Trophoblast cell (in vitro differentiated cells and primary cell): ENCODE measurements at places on chromosomes 7 and 10.
A peak's percentile ranks its signal among the peaks of the same experiment; 100 is the strongest.

DNA sequence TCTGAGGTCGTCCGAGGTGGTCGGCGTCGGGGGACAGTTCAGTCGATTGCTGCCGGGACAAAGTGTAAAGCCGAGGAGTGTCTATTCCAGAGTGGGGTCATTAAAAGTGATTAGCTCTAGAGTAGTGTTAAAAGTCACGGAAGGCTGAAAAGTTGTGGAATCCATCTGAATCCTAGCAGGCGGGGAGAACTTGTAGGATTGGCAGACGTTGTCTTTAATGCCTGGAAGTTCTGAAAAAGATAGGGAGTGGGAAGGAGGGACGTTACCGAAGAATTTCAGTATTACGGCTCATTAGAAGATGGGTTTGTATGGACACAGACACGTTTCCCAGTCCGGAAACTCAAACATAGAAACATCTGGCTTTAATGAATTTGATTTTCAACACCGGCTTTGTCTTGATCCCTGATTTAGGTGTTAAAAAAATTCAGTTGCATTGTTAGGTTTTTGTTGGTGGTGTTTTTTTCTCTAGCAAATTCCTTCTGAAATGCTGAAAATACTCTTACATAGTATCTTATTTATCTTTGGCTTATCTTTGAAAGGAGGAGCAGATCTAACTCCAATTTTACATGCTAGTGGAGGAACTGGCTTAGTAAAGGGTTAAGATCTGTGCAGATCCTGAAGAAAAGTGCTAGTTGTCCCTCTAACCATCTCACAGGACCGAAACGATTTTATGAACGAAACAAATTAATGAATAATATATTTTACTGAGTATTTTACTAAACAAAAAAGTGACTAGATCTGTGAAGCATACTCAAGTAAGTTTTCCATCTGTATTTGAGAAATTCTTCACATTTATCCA is 900 bp downstream of the MKLN1 start:
- H3K27ac ChIP-seq, result peak overlapping the region; percentile 87
- H3K27me3 ChIP-seq, result no peaks in the 10 kb centered on the region
- peaks cover 5% of the 10 kb centered on the region for H3K4me1 ChIP-seq
- peak; percentile 50 for DNase-seq
- no peaks in the 10 kb centered on the region for H3K36me3 ChIP-seq

DNA sequence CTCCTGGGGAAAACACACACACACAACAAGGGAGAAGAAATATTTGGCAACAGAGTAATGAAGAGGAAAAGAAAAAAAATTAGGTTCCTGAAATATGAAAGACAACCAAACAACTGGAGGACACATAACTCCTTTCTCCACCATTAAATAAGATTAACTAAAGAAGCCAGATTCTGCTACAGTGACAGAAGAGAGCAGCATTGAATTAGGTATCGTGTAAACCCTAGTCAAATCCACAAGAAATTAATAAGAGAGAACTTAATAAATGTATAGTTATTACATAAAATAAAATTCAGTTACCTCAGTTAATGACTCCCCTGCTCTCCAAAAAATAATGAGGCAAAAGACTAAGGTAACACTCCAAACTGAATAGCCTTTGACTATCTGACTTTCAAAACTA is 306.7 kb downstream of the CRPPA start:
- no peak for DNase-seq
- H3K4me1 ChIP-seq, result no peaks in the 10 kb centered on the region
- H3K36me3 ChIP-seq, result no peaks in the 10 kb centered on the region
- H3K4me3 ChIP-seq, result no peak overlapping the region
- no peaks in the 10 kb centered on the region for H3K27me3 ChIP-seq
- no peak overlapping the region for H3K27ac ChIP-seq

- DNase-seq, result peak; percentile 57
- no peaks in the 10 kb centered on the region for H3K36me3 ChIP-seq
- H3K27ac ChIP-seq, result no peak overlapping the region
- no peaks in the 10 kb centered on the region for H3K4me1 ChIP-seq
Measured at GRCh38 chr10:51389415-51390321, 309.7 kb downstream of the CSTF2T start.

GRCh38 chr7:37504801-37505200 is 56.1 kb upstream of the ELMO1 start:
- no peak for DNase-seq
- H3K27me3 ChIP-seq, result no peaks in the 10 kb centered on the region
- no peak overlapping the region for H3K4me3 ChIP-seq
- H3K4me1 ChIP-seq, result no peaks in the 10 kb centered on the region
- H3K36me3 ChIP-seq, result no peaks in the 10 kb centered on the region
- H3K27ac ChIP-seq, result no peak overlapping the region

DNA sequence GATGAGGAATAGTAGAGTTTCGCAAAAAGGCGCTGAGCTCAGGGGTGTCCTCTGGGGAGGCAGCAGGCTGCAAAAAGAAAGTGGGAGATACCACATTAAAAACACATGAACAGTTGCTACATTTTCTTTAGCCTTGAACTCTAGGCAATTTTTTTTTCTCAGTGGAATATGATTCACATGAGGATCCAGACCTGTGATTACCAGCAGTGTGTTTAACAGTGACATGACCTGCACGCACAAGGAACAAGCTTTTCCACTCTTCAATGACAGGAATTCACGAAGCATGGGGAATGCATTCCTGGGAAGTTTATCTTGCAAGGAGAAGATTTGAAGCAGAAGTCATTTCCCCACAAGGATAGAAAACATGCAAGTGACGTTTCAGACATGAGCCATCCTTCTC is 161.6 kb downstream of the ITGA8 start:
- peaks cover 15% of the 10 kb centered on the region for H3K4me1 ChIP-seq
- H3K36me3 ChIP-seq, result no peaks in the 10 kb centered on the region
- peak; percentile 95 for DNase-seq
- peak overlapping the region; percentile 68 for H3K27ac ChIP-seq
- H3K27me3 ChIP-seq, result no peaks in the 10 kb centered on the region
